ENCODE measurements at places on chromosomes 4 and X.

DNA sequence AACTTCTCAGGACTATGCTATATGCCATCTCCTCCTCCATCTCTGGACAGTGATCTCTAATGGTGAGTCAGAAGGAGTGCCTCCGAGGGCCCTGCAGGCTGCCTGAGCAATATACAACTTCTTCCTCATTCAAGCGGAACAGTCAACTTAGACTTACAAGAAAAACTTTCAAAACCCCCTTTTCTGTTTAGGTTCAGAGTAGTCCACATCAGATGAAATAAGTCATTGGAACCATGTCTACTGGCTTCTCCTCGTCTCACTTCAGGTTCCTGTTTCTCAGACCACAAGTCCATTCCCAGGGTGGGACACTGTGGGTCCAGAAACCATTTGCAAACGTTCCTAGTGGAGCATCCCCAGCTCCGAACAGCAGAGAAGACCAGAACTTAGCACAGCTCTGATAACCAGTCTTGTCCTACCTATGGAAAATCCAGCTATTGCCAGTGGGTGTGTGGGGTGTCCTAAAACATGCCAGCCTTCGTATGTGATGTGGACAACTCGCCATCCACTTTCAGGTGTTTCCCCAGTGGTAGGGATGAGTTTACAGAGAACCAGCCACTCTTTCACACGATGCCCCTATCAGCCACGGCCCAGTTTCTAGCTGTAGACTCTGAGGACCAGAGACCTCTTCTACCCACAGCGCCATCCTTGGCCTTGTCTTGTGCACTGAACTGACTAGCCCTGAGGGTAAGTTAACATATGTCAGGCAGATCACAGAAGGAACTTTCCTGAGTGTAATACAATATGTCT is 32.7 kb upstream of the NKRF start:
- DNase-seq = no peak

DNA sequence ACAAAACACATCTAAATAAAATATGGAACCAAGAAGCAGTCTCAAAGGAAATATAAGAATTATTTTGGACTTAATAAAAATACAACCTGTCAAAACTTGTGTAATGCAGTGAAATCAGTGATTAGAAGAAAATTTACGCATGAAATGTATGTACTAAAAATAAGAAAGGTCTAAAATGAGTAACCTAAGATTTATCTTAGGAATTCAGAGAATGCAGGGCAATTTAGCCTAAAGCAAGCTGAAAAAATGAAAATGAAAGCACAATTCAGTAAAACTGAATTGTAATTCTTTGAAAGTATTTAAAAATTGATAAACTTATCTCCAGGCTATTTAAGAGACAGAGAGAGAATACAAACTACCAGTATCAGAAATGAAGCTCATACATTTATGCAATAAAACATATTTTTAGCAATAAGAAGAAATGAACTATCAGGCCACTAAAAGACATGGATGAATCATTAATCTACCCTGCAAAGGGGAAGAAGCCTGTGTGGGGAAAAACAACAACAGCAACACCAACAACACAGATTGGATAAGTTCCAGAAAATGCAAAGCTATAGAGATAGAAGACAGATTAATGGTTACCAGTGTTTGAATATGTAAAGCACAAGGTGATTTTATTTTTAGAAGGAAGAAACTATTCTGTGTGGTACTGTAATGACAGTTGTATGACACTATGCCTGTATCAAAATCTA is 442.0 kb upstream of the ADGRL3 start:
- DNase-seq = no peak

DNA sequence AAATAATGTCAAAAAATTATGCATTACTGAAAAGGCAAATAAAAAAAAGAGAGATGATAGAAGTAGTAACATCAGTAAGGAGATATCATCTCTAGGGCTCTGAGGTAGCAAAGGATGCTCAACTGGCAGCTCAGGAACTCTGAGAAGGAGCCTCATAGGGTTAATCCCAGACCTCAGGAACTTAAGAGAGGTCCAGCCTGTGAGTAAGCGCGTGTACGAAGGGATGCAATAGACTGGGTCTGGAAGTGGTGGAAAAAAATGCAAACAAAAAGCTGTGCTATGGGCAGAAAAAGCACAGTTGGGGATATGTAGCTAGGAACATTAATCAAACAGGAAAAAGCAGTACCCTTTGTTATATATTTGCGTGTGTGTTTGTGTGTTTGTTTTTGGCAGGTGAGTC is 282.0 kb downstream of the GALNTL6 start:
- no peak for DNase-seq

GRCh38 chrX:13669246-13669737 is 16.4 kb downstream of the TCEANC start:
- peak; percentile 92 for DNase-seq

- no peak for DNase-seq
Measured at GRCh38 chr4:4875147-4875546, 15.7 kb downstream of the MSX1 start.

GRCh38 chr4:7968262-7968896 is 28.7 kb upstream of the AFAP1 start:
- DNase-seq = no peak

DNA sequence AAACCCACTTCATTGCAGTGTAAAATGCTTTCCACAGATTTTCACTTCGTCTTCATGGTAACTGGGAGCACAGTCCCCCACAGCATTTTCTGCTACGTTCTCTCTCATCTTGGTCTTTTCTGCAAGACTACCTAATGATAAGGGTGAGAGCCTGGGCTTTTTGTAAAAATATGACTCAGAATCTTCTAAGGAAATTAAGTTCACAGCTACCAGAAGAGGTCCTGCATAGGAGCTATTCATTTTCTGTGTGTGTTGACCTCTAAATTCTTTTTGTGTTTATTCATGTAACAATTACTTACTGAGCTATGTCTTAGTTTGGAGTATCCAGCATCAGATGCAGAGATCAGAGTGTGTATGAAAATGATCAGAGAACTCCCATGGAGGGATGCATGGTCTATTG is 192.2 kb downstream of the CPEB2 start:
- DNase-seq = no peak

DNA sequence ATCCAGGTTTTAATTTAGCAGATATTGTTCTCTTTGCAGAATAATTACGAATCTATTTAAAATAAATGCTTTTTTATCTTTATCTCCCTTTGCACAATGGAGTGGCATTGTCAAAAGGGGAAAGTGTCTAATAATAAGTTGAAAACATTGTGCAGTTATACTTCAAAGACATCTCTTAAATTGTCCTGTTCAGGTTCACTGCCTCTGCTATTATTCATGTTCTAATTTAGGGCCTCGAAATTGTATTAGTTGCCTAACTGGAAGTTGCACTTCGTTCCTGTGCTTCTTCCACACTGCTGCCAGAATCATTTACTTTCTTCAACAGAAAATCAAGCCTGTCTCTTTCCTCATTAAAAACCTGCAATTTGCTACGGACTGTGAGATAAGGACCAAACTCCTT is 150.5 kb upstream of the SPRY1 start:
- no peak for DNase-seq
